ENCODE measurements at places on chromosomes 6 and 20.

- DNase-seq: no peak
These were observed 707.6 kb downstream of the QKI start for GRCh38 chr6:164122109-164122508.

DNA sequence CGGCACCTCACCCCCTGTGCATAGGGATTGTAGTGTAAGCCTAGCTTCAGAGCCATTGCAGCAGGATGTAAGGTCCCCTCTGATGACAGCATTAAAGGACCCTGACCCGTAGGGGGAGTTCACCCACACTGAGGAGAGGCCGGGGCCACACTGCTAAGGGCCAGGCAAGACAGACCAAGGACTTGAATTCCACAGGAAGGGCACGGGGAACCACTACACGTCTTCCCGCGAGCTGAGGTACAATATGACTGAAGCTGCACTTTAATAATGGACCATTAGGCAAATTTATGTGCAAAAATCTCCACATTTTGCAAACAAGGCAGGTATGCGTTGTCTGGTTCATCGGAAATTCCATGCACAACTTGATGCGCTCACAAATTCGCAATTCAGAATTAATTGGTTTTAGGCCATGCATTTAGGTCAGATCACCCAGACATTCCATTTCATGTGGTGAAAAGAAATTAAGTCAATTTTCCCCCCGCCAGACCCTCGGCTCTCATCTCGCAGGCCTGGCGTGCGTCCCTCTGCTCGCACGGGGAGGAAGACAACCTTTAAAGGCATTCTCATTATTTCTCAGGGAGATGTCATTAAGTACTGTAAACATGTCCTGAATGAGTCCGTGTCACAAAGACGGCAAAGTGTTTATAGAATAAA is 111.8 kb downstream of the FOXA2 start:
- DNase-seq: peak; percentile 24

- no peak for DNase-seq
These were observed 5.4 kb downstream of the OR2H2 start for GRCh38 chr6:29590218-29590808.

DNA sequence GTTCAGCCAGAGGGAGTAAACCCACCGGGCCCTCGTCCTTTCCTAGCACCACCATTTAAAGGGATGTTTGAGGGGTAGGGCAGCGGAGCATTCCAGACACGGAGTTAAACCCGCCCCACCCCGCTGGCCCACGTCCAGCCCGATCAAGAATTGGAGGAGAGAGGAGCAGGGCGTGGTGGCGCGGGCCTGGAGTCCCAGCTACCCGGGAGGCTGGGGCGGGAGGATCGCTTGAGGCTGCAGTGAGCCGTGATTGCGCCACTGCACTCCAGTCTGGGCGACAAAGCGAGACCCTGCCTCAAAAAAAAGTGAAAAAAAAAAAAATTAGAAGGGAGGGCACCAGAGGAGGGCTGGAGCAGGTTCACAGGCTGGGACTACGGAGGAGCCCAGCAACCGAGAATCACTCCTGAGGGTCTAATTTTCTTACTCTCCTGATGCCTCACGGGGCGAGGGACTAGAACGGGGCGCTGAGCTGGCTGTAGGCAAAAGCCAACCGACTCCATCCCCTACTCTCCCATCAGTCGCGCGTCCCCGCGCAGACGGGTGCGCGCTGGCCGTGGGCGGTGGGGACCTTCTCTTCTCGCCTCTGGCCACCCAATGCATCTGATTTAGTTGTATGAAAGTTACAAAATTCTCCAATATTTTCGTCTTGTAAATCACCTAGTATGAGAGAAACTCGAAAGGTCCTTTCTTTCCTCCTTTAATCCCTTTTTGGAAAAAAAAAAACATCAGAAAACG is 6.1 kb upstream of the HSPA1B start:
- peak; percentile 58 for DNase-seq

DNA sequence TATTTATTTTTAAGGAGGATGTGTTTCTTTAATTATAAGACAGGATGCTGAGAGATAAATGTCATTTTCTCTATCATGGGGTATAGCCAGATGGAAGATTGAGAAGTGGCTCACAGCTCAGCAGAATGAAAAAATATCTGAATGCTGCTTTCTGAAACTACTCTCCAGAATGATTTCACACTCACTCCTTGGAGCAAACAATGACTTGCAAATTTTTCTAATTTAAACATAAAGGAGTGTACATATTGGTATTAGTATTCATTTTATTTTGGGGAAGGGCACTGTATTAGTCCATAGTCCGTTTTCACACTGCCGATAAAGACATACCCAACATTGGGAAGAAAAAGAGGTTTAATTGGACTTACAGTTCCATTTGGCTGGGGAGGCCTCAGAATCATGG is 52.4 kb upstream of the TRIM26 start:
- DNase-seq: no peak

GRCh38 chr20:49380337-49380780 is 102.1 kb downstream of the KCNB1 start:
- peak; percentile 66 for DNase-seq
